Mammary epithelial cell (primary cell): ENCODE measurements at places on chromosomes 2 and 18. TPM values are rescaled to one million over a fixed set of nuclear protein-coding genes. Genes with fewer than 3 reads are reported as not detected.

The RNU2-63P gene
- 94.5 TPM for total RNA-seq

The TCF23 gene
- total RNA-seq: 0.08 TPM in 1 of 2 replicates, not detected in the other

The SMAD2 gene
- total RNA-seq: 128 and 153 TPM in 2 replicates

The AQP12B gene
- total RNA-seq: not detected in 2 replicates

The ACTR1B gene
- 51.8 TPM for total RNA-seq

The SP5 gene
- not detected for total RNA-seq

The EIPR1 gene
- 38.0 TPM for total RNA-seq

The ACAA2 gene
- total RNA-seq: 42.2 TPM

The CHST10 gene
- total RNA-seq: 9.3 TPM

The MPP4 gene
- total RNA-seq: 0.50 TPM

The SKA1 gene
- 10.2 and 18.2 TPM in 2 replicates for total RNA-seq

The G6PC2 gene
- total RNA-seq: not detected in 2 replicates

The EVX2 gene
- not detected for total RNA-seq

The DCDC2C gene
- total RNA-seq: not detected in 2 replicates

The TMEM163 gene
- not detected in 2 replicates for total RNA-seq

The NDC80 gene
- 15.3 and 29.8 TPM in 2 replicates for total RNA-seq

The PHLPP1 gene
- total RNA-seq: 8.4 and 14.8 TPM in 2 replicates

The GPR75 gene
- 7.8 TPM for total RNA-seq

The CRYGD gene
- not detected in 2 replicates for total RNA-seq

The SCN9A gene
- total RNA-seq: 1.2 and 1.3 TPM in 2 replicates

The GPR45 gene
- not detected in 2 replicates for total RNA-seq

The IL1RL1 gene
- not detected for total RNA-seq

The IL37 gene
- not detected for total RNA-seq

The UXS1 gene
- 41.2 and 43.8 TPM in 2 replicates for total RNA-seq

The MYO7B gene
- total RNA-seq: not detected

The ECEL1 gene
- not detected for total RNA-seq

The IGFBP5 gene
- total RNA-seq: 266 TPM

The NRP2 gene
- total RNA-seq: 32.3 TPM

The LYPD6 gene
- 0.45 TPM in 1 of 2 replicates, not detected in the other for total RNA-seq

The PTPN18 gene
- 18.8 TPM for total RNA-seq

The CNNM3 gene
- total RNA-seq: 5.7 TPM

The CPO gene
- not detected for total RNA-seq

The TMEM247 gene
- not detected for total RNA-seq

The GRB14 gene
- total RNA-seq: 7.3 TPM

The PLEK gene
- not detected for total RNA-seq

The FOXI3 gene
- total RNA-seq: 1.5 TPM

The LCLAT1 gene
- 26.4 TPM in 2 replicates for total RNA-seq

The WNT6 gene
- not detected for total RNA-seq

The GALNT13 gene
- total RNA-seq: not detected in 2 replicates

The LYPD1 gene
- not detected in 2 replicates for total RNA-seq

The FEV gene
- total RNA-seq: not detected in 2 replicates

The CFAP65 gene
- 0.50 TPM for total RNA-seq

The TMEM185B gene
- total RNA-seq: 30.2 and 35.7 TPM in 2 replicates

The DCAF17 gene
- 25.2 TPM for total RNA-seq

The SLC9A4 gene
- not detected for total RNA-seq

The B4GALT6 gene
- 7.2 TPM for total RNA-seq

The DYNAP gene
- total RNA-seq: not detected in 2 replicates

The CCL20 gene
- total RNA-seq: 0.88 and 1.2 TPM in 2 replicates

The SULT1C2 gene
- not detected for total RNA-seq

The DSG1 gene
- 0.17 TPM for total RNA-seq

The MOGAT1 gene
- total RNA-seq: not detected

The C2orf78 gene
- total RNA-seq: not detected

The CAVIN2 gene
- 3.2 and 9.4 TPM in 2 replicates for total RNA-seq

The BOLL gene
- not detected for total RNA-seq
